ENCODE measurements at places on chromosomes 5 and 9.

DNA sequence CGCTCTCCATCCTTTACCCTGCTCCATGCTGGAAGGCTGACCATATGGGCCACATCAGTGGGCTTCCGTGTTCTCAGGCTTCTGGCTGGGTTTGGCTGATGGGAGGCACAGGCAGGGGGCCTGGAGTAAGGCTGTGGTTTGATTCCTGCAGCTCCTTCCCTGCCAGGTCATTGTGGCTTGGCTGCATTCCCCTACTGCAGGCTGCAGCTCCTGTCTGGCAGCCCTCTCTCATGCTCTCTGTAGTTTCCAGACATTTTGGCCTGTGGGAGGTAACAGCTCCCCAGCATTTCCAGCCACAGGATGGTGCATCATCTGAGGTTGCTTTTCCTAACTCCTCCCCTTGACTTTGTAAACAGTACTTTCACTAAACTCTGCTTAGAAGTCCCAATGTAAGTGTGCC, 102.0 kb upstream of the PTPN3 start:
- DNase-seq: no peak

DNA sequence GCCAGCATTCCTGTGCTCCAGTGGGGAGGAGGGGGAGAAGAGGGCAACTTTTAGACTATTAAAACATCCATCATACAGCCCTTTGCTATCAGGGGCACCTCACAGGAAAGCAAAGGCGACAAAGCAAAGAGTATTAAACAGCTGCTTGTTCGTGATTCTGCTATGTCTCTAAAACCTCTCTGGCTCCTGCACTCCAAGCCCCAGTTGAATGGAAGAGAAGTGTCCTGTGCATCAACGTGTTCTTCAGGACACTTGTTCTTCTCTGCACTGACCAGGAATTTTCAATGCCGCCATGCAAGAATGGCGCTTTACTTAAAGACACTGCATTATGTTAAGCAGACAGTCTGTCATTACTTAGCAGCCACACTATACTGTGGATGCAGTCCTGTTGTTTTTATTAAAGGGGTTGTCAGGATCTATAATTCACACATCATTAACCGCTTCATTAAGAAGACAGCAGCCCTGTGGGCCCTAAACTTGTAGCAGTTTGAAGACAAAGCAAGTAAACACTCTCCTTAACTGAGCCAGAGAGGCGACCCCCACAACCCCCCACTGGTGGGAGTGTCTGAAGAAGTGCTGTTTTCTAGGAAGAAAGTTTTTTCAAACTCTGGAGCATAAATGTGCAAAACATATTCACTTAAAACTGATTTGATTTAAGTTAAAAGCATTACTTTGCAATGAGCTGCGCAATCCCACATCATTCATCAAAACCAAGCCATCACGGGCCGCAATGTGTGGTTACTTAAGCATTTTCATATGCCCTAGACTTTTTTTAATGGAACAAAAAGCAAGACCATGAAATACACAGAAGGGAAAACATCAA, 164.5 kb downstream of the ZNF608 start:
- DNase-seq: no peak

DNA sequence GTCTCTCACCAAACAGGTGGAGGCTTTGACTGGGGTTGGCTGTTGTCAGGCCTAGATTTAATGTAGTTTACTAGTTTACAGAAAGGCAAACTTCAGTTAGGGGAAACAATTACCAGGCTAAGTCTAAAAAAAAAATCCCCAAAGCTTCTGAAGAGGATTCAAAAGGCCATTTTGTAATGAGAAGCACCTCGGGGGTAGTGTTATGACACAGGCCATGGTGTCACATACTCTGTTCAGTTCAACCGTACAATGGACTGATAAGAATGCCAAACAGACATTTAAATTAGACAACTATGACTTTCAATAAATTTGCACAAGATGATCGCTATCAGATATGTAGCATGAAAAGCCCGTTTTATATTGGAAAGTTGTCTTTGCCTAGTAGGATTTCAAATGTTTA, 120.1 kb upstream of the PCA3 start:
- no peak for DNase-seq

DNA sequence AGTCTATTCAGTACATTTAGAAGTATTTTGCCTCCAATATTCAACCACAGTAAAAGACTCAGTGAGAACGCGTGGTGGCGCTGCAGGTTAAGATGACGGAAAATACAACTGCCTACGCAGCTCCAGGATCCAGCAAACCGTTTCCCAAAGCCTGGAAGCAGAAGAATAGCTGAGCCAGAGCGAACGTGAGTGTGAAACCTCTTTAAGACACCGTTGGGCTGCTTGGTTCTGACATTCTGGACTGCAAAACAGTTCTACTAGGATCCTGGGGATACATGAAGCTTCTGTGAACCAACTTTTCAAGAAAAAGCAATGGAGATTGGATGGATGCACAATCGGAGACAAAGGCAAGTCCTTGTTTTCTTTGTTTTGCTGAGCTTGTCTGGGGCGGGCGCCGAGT, at the start of gene PCDHB16:
Gene PCDHB16 (plus strand): TSS at position 140 of the 400 bp plus-strand sequence. CDS start 173 bp downstream, at position 313.
- DNase-seq: no peak

GRCh38 chr5:140628711-140629110, 4.3 kb downstream of the CD14 start:
- DNase-seq: no peak
